ENCODE measurements at places on chromosomes 2 and 18.

DNA sequence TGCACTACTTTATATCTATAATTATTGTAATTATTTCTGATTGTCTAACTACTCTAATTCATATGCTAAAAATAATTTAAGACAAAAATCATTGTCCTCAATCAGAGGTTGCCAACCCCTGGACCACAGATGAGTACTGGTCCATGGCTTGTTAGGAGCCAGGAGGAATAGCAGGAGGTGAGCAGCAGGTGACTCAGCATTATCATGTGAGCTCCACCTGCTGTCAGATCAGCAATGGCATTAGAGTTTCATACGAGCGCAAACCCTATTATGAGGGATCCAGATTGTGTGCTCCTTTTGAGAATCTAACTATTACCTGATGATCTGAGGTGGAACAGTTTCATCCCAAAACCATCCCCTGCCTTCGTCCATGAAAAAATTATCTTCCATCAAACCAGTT is 1434.4 kb downstream of the LRP1B start:
- no peak for DNase-seq

GRCh38 chr18:47893047-47893446 is 37.4 kb downstream of the SMAD2 start:
- no peak for DNase-seq

DNA sequence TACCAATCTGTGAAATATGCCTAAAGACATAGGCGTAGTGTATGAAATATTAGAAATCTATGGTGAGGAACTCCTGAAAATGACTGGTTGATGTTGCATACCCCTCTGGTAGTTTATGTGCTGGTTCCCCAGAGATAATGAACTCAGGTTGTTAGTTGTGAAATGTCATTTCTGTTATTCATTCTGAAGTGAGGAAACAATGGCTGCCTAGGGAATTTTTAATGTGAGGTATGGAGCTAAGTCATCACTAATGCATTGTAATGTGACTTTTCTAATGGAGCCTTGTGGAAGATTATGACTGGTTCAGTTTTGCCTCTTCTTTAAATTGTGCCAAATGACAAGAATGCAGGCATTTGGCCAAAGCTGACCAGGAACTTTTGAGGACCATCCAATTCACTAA is 61.6 kb upstream of the RAB27B start:
- no peak for DNase-seq

- DNase-seq: peak; percentile 71
Observed at GRCh38 chr2:25215948-25216679, 47.7 kb upstream of the POMC start.

GRCh38 chr18:76441002-76441667 is 53.9 kb downstream of the ZNF516 start:
- no peak for DNase-seq

- DNase-seq: peak; percentile 17
Observed at GRCh38 chr2:65357095-65357958, 75.1 kb downstream of the SPRED2 start.

- no peak for DNase-seq
Observed at GRCh38 chr2:166270376-166270775, 105.4 kb downstream of the SCN9A start.

DNA sequence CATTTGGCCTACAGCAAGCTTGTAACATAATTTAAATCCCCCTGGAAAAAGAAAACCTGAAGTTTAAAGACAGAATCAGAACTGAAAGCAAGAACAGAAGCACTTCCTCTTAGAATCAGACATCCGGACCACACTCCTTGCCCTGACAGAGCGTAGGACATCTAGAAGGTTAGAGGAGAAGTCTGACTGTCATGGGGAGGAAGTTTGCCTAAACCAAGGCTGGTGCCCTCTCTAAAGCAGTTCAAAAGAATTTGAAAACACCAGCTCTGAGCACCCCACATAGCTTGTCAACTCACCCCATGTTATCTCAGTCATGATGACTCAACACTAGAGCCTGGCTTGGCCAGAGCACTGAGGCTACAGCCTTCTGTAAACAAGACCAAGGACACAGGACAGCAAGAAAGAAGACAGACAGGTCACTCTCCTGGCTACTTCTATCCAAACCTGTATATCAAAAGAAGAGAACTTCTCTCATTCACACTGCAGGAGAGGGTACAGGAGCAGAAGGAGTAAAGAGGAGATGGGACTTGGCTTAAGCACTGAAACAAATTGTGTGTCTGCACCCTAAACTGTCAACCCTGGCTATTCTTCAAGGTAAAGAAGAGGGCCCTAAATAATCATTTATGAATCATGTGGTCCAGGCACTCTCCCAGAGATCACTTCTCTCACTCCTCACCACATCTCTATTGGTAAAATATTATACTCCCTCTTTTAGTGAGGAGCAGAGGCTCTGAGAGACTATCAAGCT is 198.6 kb downstream of the MEMO1 start:
- peak; percentile 57 for DNase-seq

DNA sequence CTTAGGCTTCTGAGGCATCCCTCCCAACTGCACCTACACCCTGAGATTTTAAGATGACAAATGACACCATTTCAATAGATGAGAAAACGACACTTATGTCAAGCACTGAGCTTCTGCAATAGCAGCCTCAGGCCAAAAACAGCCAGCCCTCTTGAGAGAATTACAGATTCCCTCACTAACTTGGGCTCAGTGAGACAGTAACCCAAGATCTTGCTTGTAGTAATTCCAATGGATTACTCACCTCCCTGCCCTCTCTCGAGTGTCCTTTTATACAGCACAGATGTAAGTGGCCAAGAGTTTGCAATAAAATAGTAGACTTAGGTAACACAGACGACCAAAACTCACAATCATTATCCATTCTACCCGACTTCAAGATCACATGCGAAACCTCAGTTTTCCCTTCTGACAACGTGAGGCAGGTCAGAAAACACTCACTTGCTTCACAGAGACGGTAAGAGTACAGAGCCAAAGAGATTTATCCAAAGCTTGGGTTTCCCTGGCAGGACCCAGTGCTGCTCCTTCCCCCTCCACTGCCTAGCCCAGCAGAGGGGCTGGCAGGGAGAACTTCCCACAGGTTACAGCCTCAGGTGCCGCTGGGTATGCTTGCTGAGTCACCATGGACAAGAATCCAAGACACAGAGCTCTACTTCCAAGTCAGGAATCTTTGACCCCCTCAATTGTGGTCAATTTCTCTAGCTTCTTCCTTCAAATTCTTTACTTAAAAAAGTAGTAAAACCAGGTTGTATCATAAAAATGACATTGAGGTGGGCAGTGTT is 181.4 kb downstream of the MYO5B start:
- DNase-seq: no peak

All from RPMI8226 (cell line).